ENCODE measurements at places on chromosomes 12 and 14.

- no peak for DNase-seq
- peaks cover 9% of the 10 kb centered on the region for H3K27me3 ChIP-seq
- H3K27ac ChIP-seq: no peak overlapping the region
- H3K4me3 ChIP-seq: no peak overlapping the region
These were observed 20.8 kb upstream of the NXPH4 start for GRCh38 chr12:57195611-57196371.

GRCh38 chr12:62860501-62861411 lies 74.2 kb downstream of the PPM1H start:
- H3K4me1 ChIP-seq: no peaks in the 10 kb centered on the region
- no peak for DNase-seq
- H3K36me3 ChIP-seq: no peaks in the 10 kb centered on the region

- no peaks in the 10 kb centered on the region for H3K27me3 ChIP-seq
- DNase-seq: no peak
- H3K36me3 ChIP-seq: peaks cover 13% of the 10 kb centered on the region
These were observed 70.8 kb downstream of the WNK1 start for GRCh38 chr12:823028-823698.

DNA sequence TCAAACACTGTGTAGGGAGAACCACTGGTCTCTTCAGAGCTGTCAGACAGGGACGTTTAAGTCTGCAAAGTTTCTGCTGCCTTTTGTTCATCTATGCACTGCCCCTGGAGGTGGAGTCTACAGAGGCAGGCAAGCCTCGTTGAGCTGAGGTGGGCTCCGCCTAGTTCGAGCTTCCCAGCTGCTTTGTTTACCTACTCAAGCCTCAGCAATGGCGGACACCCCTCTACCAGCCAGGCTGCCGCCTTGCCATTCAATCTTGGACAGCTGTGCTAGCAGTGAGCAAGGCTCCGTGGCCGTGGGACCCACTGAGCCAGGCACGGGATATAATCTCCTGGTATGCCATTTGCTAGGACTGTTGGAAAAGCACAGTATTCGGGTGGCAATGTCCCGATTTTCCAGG lies 24.6 kb upstream of the YBX3 start:
- H3K27ac ChIP-seq: no peak overlapping the region
- no peak overlapping the region for H3K4me3 ChIP-seq
- H3K4me1 ChIP-seq: peaks cover 6% of the 10 kb centered on the region
- no peaks in the 10 kb centered on the region for H3K36me3 ChIP-seq
- peaks cover 43% of the 10 kb centered on the region for H3K27me3 ChIP-seq

- DNase-seq: no peak
- peaks cover 14% of the 10 kb centered on the region for H3K27me3 ChIP-seq
- no peak overlapping the region for H3K27ac ChIP-seq
- H3K4me3 ChIP-seq: no peak overlapping the region
- H3K4me1 ChIP-seq: no peaks in the 10 kb centered on the region
These were observed 234.4 kb downstream of the SEC23A start for GRCh38 chr14:38868399-38869290.

- no peak overlapping the region for H3K4me3 ChIP-seq
- DNase-seq: no peak
- H3K27ac ChIP-seq: no peak overlapping the region
- H3K27me3 ChIP-seq: peaks cover 21% of the 10 kb centered on the region
- no peaks in the 10 kb centered on the region for H3K36me3 ChIP-seq
These were observed 56.1 kb downstream of the SLC17A8 start for GRCh38 chr12:100413001-100413400.

DNA sequence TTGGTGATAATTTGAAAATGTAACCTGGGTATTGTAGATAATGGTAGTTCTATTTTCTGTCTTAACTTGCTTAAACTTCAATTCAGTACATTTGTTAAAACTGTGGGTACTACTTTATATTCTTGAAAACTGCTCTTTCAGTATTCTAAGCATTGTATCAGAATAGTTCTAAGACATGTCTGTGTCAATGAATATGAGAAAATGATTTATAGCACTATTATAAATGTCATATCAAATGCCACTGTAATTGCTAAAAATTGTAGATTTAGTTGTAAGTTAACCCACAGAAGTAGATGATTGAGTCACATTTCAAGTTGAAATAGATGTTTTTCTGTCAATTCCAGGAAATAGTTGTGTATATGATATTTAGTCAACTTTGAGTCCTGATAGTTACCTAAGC lies 2.4 kb downstream of the NAA30 start:
- no peak for DNase-seq
- H3K4me3 ChIP-seq: peak overlapping the region; percentile 95
- H3K27ac ChIP-seq: peak overlapping the region; percentile 97
- H3K36me3 ChIP-seq: peaks cover 39% of the 10 kb centered on the region
- H3K27me3 ChIP-seq: no peaks in the 10 kb centered on the region

- H3K4me1 ChIP-seq: peaks cover 2% of the 10 kb centered on the region
- H3K27me3 ChIP-seq: peaks cover 15% of the 10 kb centered on the region
- H3K36me3 ChIP-seq: no peaks in the 10 kb centered on the region
- no peak overlapping the region for H3K27ac ChIP-seq
- H3K4me3 ChIP-seq: no peak overlapping the region
- no peak for DNase-seq
These were observed 56.0 kb downstream of the TTC9 start for GRCh38 chr14:70697701-70698100.

DNA sequence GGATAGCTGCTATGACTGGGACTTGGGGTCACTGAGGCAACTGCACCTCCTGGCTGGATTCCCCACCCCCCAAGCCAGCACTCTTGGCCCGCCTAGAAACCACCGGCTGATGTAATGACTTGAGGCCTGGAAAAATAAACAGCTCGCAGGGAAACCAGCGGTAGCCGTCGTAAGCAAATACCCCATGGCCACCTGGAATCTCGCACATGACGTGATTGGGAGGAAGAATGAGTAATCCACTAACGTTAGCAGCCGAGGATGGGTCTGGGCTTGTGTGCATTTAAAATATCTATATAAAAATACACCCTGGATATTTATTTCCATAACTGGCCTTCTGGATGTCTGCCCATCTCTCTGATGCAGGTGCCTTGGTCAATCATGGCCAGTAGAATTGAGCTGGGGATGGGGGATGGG lies 120.1 kb downstream of the SMOC1 start:
- DNase-seq: no peak
- no peak overlapping the region for H3K27ac ChIP-seq
- peaks cover 18% of the 10 kb centered on the region for H3K27me3 ChIP-seq
- no peaks in the 10 kb centered on the region for H3K36me3 ChIP-seq
- H3K4me3 ChIP-seq: no peak overlapping the region
- no peaks in the 10 kb centered on the region for H3K4me1 ChIP-seq

DNA sequence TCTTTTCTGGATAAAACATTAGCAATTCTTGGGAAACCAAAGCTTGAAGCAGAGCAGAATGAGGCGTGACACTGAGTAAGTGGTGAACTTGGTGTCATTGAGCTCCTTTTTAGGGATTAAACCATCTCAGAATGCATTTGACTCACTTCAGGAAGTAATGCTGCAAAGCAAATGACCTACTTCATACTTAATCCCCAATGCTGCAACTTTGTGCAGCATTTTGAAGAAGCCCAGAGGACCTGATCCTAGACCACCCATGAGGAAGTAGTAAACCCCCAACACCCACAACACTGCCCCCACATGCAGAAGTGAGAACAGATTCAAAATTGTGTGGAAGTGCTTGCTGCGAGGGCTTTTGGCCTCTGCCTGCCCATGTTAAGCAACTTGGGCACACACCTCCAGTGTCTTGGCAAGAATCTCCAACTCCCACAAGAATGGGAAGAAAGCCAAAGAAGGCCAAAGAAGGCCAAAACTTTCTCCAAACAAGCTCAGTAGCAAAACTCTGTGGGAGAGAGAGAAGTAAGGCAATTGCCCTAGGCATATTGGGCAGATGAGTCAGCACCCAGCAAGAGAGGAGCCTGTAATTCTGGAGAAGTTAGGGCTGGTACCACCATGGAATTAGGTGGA lies 69.2 kb upstream of the ETV6 start:
- peaks cover 3% of the 10 kb centered on the region for H3K4me1 ChIP-seq
- no peak overlapping the region for H3K27ac ChIP-seq
- peaks cover 33% of the 10 kb centered on the region for H3K27me3 ChIP-seq
- H3K4me3 ChIP-seq: no peak overlapping the region

DNA sequence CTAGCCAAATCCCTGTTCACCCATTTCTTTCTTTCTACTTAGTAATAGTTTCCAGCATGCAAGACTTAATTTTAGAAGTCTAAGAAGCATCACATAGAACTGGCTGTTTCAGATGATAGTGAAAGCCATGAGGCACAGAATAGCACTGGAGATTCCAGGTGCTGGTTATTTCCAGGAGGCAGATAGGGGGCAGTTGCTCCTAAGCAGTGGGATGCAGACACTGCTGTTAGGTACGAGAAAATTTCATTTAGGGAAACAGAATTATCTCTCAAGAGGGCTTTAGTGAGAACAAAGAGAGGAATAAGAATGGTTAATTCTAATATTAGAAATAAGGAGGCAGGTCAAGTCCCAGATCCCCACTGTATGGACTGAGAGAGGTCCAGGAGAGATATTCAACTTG lies 3.6 kb upstream of the MDGA2 start:
- no peak overlapping the region for H3K27ac ChIP-seq
- H3K36me3 ChIP-seq: no peaks in the 10 kb centered on the region
- DNase-seq: no peak

- H3K27me3 ChIP-seq: no peaks in the 10 kb centered on the region
- no peak overlapping the region for H3K27ac ChIP-seq
- H3K4me1 ChIP-seq: no peaks in the 10 kb centered on the region
- no peak overlapping the region for H3K4me3 ChIP-seq
- no peak for DNase-seq
These were observed 209.3 kb upstream of the PPFIA2 start for GRCh38 chr12:81968421-81968820.

DNA sequence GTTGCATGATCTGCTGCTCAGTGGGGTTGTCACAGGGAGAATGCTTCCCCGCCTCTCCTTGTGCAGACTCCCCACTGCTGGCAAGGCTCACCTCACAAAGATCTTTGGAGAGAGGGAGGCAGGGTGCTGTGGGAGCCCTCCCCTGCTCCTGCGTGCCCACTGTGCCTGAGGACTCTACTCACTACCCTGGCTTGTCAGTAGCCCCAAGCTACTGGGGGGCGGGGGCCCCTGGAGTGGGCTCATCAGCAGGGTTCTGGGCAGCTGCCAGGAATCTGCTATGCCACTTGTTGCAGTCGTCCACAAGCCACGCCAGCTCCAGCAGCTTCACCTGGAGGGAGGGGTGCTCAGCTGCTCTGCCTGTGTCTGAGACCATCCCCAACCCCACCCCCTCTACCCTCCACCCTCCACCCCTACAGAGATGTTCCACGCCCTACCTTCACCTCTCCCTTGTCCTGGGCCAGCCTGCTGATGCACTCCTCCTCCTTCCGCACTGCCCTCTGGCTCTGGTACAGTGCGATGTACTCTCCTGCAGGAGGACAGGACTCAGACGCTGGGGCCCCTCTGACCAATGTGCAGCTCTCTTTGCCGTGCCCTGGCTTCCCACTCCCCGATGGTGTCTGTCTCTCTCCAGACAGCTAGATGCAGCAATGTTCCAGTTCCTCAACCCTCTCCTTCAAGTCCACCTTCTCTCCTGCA lies 14.2 kb upstream of the BLTP3B start:
- H3K4me1 ChIP-seq: peaks cover 4% of the 10 kb centered on the region
- H3K4me3 ChIP-seq: no peak overlapping the region
- no peaks in the 10 kb centered on the region for H3K27me3 ChIP-seq
- H3K36me3 ChIP-seq: peaks cover 2% of the 10 kb centered on the region
- no peak overlapping the region for H3K27ac ChIP-seq

DNA sequence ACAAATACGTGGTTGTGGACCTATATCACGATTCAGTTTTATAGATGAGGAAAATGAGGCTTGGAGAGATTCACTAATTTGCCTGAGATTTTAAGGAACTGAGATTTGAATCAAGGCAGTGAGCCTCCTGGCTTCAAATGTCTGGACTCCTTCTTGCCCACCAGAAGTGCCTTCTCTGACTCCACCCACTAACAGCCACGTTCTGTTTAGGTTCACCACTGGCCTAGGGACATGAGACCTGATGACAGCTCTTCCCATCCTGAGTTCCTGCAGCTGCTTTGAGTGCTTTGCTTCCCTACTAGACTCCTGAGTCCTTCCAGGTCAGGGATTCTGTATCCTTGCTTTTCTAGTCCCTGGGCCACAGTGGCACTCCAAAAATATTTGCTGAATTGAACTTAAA lies 57.1 kb downstream of the PLBD1 start:
- H3K4me3 ChIP-seq: no peak overlapping the region
- no peaks in the 10 kb centered on the region for H3K27me3 ChIP-seq
- no peak for DNase-seq
- no peaks in the 10 kb centered on the region for H3K36me3 ChIP-seq
- H3K4me1 ChIP-seq: peaks cover 2% of the 10 kb centered on the region

DNA sequence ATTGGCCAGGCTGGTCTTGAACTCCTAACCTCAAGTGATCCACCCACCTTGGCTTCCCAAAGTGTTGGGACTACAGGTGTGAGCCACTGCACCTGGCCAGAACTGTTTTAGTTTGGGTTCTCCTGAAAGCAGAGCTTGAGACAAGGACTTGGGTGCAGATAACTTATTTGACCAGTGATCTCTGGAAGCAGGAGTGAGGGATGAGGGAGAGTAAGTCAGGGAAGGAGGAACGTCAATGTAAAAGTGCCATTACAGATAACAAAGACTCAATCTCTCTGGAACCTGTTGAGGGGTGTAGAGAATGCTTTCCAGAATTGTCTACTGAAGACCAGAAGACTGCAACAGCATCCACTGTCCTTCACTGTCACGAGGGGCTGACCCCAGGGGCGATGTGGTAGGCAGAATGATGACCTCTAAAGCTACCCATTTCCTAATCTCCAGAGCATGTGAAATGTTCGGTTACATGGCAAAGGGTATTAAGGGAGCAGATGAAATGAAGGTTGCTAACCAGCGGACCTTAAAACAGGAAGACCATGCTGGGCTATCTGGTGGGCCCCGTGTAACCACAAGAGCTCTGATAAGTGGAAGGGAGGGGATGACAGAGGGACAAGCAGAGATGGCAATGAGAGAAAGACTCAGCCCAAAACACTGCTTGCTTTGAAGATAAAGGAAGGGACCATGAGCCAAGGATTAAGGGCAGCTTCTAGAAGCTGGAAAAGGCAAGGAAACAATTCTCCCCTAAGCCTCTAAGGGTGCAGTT lies 207.8 kb downstream of the RBM19 start:
- H3K36me3 ChIP-seq: no peaks in the 10 kb centered on the region
- H3K27ac ChIP-seq: no peak overlapping the region
- peaks cover 71% of the 10 kb centered on the region for H3K27me3 ChIP-seq
- no peaks in the 10 kb centered on the region for H3K4me1 ChIP-seq
- H3K4me3 ChIP-seq: no peak overlapping the region

- no peak for DNase-seq
- no peak overlapping the region for H3K27ac ChIP-seq
- no peaks in the 10 kb centered on the region for H3K4me1 ChIP-seq
These were observed 82.3 kb downstream of the PDE3A start for GRCh38 chr12:20450591-20451180.

DNA sequence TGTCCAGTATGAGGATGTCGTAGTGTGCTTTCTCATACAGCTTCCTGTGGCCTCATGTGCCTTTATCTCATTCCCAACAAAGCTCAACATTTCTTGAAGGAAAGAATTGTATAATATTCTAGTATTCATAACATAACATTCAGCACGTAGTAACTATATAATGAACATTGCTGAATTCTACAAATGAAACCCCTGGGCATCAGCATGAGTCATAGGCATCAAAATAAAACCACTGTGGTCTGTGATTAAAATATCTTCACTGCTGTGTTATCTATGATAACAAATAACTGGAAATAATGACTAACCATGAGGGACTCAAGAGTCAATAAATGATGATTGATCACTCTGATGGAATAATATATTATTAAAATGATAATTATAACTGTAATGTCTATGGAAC lies 255.2 kb downstream of the EMP1 start:
- no peak for DNase-seq
- H3K27me3 ChIP-seq: peaks cover 6% of the 10 kb centered on the region
- H3K27ac ChIP-seq: no peak overlapping the region
- H3K4me1 ChIP-seq: no peaks in the 10 kb centered on the region

- no peaks in the 10 kb centered on the region for H3K27me3 ChIP-seq
- H3K4me1 ChIP-seq: peaks cover 67% of the 10 kb centered on the region
- H3K36me3 ChIP-seq: peaks cover 99% of the 10 kb centered on the region
- no peak for DNase-seq
These were observed 2.2 kb downstream of the ZFP36L1 start for GRCh38 chr14:68790644-68791077.
